ENCODE measurements at places on chromosomes 1 and 21.

GRCh38 chr1:178142806-178143205 lies 48.9 kb downstream of the RASAL2 start:
- no peaks in the 10 kb centered on the region for H3K4me1 ChIP-seq
- no peak overlapping the region for H3K27ac ChIP-seq
- no peaks in the 10 kb centered on the region for H3K36me3 ChIP-seq
- no peak for DNase-seq
- no peak overlapping the region for H3K4me3 ChIP-seq
- H3K27me3 ChIP-seq = no peaks in the 10 kb centered on the region

DNA sequence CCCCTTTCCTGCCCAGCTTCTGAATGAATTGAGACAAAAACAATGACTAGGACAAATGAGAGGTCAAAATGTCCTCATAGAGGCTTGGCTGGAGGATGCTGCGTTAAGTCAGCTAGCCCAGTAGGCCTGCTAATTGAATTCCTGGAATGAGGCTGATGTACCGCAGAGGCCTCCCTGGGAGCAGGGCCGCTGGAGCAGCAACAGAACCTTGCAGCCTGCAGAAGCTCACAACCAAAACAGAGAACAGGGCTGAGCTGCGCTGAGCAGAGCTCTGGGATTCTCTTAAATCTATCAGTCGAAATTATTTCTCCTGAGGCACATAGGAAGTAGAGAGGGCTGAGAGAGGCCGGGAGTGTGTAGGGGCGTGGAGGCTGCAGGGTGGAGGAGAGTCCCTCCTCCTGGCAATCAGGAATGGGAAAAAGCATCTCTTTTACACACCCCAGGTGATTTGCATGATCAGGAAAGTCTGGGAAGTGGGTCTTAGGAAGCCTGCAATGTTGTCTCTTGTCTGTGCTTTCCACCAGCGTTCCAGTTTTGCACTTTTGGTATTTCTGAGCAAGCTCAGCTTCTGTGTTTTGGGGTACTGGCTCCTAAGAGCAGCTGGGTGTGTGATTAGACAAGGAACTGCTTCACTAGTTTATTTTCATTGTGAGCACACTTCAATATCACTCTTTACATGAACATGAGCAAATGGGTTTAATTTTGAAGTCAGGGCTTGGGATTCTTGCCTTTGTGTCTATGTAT lies 66.5 kb downstream of the RYR2 start:
- DNase-seq = no peak
- H3K36me3 ChIP-seq = no peaks in the 10 kb centered on the region
- no peaks in the 10 kb centered on the region for H3K27me3 ChIP-seq
- H3K4me1 ChIP-seq = no peaks in the 10 kb centered on the region

GRCh38 chr1:44086692-44087474 lies 31.7 kb upstream of the KLF17 start:
- no peak overlapping the region for H3K4me3 ChIP-seq
- H3K27ac ChIP-seq = no peak overlapping the region
- H3K36me3 ChIP-seq = no peaks in the 10 kb centered on the region
- no peaks in the 10 kb centered on the region for H3K4me1 ChIP-seq
- no peak for DNase-seq

DNA sequence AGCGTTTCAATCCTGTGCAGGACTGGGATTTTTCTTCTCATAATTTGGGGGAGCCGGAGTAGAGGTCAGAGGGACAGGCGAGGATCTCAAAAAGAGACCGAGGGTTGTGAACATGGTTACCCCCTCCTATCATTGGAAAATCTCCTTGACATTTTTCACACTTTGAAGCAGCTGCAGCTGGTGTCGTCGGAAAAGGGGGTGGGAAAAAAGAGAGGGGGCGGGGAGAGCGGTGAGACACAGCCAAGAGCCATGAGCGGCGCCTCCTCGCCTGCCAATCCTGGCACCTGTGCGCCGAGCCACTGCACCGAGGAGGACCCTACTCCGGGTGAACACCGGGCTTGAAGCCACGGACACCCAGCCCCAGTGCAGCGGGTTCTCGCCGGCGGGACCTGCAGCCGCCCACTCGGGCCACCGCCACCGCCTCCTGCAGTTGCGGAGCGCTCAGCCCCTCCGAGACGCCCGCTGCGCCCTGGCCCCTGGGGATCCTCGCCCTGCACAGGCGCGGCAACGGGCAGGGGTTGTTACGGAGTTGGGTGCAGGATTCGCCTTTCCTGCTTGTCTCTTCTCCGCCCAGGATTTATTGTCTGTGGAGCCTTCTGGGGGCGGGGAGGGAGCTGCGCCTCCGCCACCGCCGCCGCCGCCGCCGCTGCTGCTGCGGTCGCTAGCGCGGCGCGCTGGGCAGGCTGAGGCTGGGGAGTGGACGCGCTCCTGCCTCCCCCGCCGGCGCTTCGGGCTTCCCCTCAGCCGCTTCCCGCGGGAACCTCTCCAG lies at the start of gene LRRC7:
TSS of gene LRRC7 (plus strand) at position 271 of the 769 bp plus-strand sequence. CDS start 718 bp downstream, outside the sequence.
- H3K36me3 ChIP-seq = peaks cover 1% of the 10 kb centered on the region
- H3K4me1 ChIP-seq = peaks cover 8% of the 10 kb centered on the region
- H3K27ac ChIP-seq = no peak within 1 kb of the TSS
- no peak for DNase-seq
- peak within 1 kb of the TSS; percentile 41 for H3K4me3 ChIP-seq

DNA sequence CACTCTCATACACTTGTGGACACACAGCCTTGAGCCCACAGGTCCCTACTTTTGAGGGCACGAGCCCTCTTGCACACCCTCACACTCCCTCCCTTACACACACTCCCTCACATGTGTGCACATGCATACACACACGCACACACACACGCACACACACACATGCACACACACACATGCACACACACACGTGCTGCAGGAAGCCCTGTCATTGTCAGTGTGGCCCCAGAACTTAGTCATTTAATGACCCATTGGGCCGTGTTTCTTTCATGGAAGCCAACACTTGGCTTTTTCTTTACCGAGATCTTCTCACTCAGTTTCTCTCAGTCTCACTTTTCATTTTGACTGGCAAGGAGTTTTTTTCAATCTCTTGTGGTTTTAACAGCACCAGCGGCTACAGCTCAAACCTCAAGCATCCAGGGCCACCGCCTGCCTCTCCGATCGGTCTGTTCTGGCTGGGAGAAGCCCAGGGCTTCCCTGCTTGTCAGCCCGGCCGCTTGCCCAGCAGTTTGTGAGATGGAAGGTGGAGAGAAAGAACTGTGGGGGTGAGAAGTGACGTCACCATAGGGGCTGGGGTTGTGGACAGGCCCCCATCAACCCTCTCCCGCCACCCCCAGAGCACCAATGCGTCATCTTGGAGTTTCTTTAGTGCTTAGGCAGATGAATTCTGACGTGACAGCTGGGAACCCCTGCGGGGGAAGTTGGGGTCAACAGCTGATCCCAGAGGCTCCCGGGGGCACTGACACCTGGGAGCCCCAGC lies 15.8 kb upstream of the TNFRSF8 start:
- no peaks in the 10 kb centered on the region for H3K36me3 ChIP-seq
- H3K4me3 ChIP-seq = no peak overlapping the region
- no peak overlapping the region for H3K27ac ChIP-seq
- H3K27me3 ChIP-seq = peaks cover 32% of the 10 kb centered on the region
- peaks cover 9% of the 10 kb centered on the region for H3K4me1 ChIP-seq

DNA sequence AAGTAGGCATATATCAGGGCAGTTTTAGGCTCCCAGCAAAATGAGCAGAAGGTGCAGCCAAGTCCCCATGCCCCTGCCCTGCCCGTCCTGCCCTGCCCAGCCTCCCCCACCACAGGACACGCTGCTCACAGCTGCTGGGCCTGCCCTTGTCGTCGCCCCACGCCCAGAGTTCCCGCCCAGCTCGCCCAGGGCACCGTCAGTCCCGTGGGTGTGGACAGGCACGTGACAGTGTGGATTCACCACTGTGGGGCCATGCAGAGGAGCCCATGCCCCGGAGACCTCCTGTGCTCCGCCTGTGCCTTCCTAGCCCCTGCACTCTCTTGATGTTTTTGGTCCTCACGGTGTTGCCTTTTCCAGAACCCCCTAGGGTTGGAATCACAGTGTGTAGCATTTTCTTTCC lies 7.0 kb downstream of the FAAP20 start:
- peak overlapping the region; percentile 59 for H3K27ac ChIP-seq
- peaks cover 24% of the 10 kb centered on the region for H3K4me1 ChIP-seq
- peaks cover 3% of the 10 kb centered on the region for H3K36me3 ChIP-seq
- DNase-seq = no peak

- DNase-seq = no peak
- peaks cover 67% of the 10 kb centered on the region for H3K4me1 ChIP-seq
Measured at GRCh38 chr1:151165281-151165737, 393 bp downstream of the LYSMD1 start.

GRCh38 chr1:10920063-10920626 lies 92.3 kb upstream of the TARDBP start:
- DNase-seq = no peak
- H3K4me3 ChIP-seq = no peak overlapping the region
- H3K4me1 ChIP-seq = peaks cover 30% of the 10 kb centered on the region

DNA sequence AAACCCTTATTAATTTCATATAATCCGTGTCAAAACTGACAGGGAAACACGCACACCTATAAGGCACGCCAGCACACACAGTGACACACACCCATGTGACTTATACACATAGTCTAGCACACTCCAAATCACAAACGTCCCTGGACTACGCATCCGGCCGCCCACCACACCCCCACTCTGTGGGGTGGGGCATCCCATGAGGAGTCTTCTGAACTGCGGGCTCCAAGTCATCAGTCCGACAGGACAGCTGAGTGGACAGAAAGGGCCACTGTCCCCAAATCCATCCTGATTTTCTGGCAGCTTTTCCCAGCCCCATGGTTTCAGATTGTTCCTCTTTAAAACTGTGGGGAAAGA lies 829 bp downstream of the PEA15 start:
- no peaks in the 10 kb centered on the region for H3K27me3 ChIP-seq
- peaks cover 30% of the 10 kb centered on the region for H3K4me1 ChIP-seq
- H3K36me3 ChIP-seq = no peaks in the 10 kb centered on the region
- peak overlapping the region; percentile 88 for H3K4me3 ChIP-seq
- peak overlapping the region; percentile 2 for H3K27ac ChIP-seq

- no peak for DNase-seq
- H3K27ac ChIP-seq = no peak overlapping the region
- no peaks in the 10 kb centered on the region for H3K36me3 ChIP-seq
- H3K4me1 ChIP-seq = no peaks in the 10 kb centered on the region
- no peak overlapping the region for H3K4me3 ChIP-seq
Measured at GRCh38 chr1:82950606-82951200, 1048.2 kb downstream of the TTLL7 start.

DNA sequence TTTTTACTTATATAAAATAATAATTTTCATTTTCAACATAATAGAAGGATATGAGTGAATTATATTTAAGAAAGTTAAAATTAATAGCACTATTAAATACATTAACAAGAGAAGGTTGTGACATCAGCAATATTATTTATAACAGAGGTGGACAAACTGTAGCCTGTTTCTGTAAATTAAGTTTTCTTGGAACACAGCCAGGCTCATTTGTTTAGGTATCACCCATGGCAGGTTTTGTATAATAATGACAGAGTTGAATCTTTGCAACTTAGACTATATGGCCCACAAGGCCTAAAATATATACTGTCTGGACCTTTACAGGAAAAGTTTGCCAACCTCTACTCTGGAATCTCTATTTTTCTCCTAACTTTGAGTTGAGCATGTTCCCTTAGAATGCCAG lies 42.8 kb upstream of the CACYBP start:
- H3K36me3 ChIP-seq = peaks cover 10% of the 10 kb centered on the region
- H3K27me3 ChIP-seq = no peaks in the 10 kb centered on the region
- no peak for DNase-seq
- peak overlapping the region; percentile 60 for H3K27ac ChIP-seq
- H3K4me1 ChIP-seq = peaks cover 33% of the 10 kb centered on the region
- H3K4me3 ChIP-seq = no peak overlapping the region

DNA sequence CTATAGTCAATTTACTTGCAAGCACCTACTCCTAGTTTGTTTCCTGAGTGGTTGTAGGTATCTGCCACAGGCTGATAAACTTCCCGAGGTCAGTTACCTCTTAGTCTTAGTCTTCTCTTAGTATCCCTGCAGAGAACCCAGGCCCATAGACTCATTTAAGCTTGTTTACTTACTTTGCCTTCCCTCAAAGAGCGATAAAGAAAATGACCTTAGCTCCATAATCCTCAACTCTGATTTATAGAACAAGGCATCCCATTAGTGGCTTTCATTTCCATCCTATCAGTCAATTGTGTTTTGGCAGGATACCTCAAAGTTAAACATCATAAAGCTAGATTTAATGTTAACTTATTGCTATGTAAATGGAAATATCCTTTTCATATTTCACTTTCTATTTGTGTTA lies 119.7 kb downstream of the UCHL5 start:
- no peak for DNase-seq
- peaks cover 9% of the 10 kb centered on the region for H3K4me1 ChIP-seq
- no peak overlapping the region for H3K4me3 ChIP-seq
- H3K27me3 ChIP-seq = no peaks in the 10 kb centered on the region
- H3K27ac ChIP-seq = no peak overlapping the region

- no peaks in the 10 kb centered on the region for H3K36me3 ChIP-seq
- DNase-seq = no peak
- H3K27ac ChIP-seq = no peak overlapping the region
- H3K27me3 ChIP-seq = peaks cover 3% of the 10 kb centered on the region
Measured at GRCh38 chr1:184622136-184622823, 132.4 kb downstream of the EDEM3 start.

DNA sequence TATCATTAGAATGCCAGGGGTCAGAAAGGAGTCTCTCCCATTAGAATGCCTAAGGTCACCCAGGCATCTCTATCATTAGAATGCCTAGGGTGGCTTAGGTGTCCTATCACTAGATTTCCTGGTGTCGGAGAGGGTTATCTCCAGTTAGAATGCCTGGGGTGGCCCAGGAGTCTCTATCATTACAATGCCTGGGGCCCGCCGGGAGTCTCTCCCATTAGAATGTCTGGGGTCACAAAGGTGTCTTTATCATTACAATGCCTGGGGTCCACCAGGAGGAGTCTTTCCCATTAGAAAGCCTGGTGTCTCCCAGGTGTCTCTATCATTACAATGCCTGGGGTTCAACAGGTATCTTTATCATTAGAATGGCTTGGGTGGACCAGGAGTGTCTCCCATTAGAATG lies 56.2 kb downstream of the RNF187 start:
- no peak overlapping the region for H3K27ac ChIP-seq
- no peaks in the 10 kb centered on the region for H3K27me3 ChIP-seq

DNA sequence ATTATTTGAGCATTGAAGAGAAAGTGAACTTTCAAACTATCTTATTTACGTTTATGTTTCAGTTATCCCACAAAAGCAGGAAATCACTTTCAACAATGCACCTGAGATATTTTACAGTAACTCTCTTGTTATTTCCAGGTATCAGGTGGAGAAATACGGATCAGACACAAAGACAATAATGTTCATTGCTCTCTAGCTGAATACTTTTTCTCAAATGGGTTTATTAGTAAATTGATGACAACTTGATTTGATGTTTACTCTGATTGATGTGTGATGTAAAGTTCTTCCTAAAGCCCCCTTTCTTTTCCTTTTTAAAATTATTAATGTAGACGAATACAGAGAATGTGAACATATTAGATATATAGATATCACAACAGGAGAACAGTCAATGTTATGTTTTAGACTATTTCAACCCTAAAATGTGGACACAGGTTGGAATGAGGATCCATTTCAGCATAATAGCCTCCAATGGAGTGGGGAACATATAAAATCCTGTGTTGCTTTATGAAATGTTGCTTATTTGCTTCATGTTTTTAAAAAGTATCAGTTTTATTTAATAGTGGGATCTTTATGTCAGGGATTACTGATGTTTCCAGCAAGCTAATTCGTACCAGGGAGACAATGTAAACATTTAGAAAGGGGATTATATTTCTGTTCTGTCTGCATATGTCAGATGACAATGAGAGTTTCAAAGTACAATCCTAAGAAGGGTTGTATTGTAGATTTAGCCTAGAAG lies 1522.3 kb upstream of the TPTE start:
- DNase-seq = no peak
- no peak overlapping the region for H3K4me3 ChIP-seq
- H3K27me3 ChIP-seq = no peaks in the 10 kb centered on the region
- H3K36me3 ChIP-seq = no peaks in the 10 kb centered on the region
- H3K4me1 ChIP-seq = no peaks in the 10 kb centered on the region
- H3K27ac ChIP-seq = no peak overlapping the region

GRCh38 chr1:60657926-60658325 lies 424.4 kb upstream of the NFIA start:
- no peak for DNase-seq
- no peak overlapping the region for H3K4me3 ChIP-seq
- H3K4me1 ChIP-seq = no peaks in the 10 kb centered on the region
